ENCODE measurements at places on chromosomes 6 and 20. TPM values are rescaled to one million over a fixed set of nuclear protein-coding genes. Genes with fewer than 3 reads are reported as not detected.
A peak's percentile ranks its signal among the peaks of the same experiment; 100 is the strongest.

The CST2 gene
- not detected for total RNA-seq

GRCh38 chr6:77650098-77650663, 2.7 kb upstream of the MEI4 start:
- H3K36me3 ChIP-seq, result no peaks in the 10 kb centered on the region
- peak overlapping the region; percentile 17 for H3K4me3 ChIP-seq
- H3K27me3 ChIP-seq, result peaks cover 8% of the 10 kb centered on the region
- peak; percentile 73 for DNase-seq
- no peaks in the 10 kb centered on the region for H3K4me1 ChIP-seq

GRCh38 chr6:36671687-36672375, 6.7 kb upstream of the CDKN1A start:
- no peak overlapping the region for H3K4me3 ChIP-seq
- H3K4me1 ChIP-seq, result peaks cover 14% of the 10 kb centered on the region
- H3K36me3 ChIP-seq, result no peaks in the 10 kb centered on the region
- H3K27me3 ChIP-seq, result no peaks in the 10 kb centered on the region

- no peak overlapping the region for H3K4me3 ChIP-seq
- no peaks in the 10 kb centered on the region for H3K36me3 ChIP-seq
- no peaks in the 10 kb centered on the region for H3K4me1 ChIP-seq
These were observed 893.7 kb downstream of the TFAP2A start for GRCh38 chr6:9521152-9521530.

The STK35 gene
- total RNA-seq, result 9.4 TPM

DNA sequence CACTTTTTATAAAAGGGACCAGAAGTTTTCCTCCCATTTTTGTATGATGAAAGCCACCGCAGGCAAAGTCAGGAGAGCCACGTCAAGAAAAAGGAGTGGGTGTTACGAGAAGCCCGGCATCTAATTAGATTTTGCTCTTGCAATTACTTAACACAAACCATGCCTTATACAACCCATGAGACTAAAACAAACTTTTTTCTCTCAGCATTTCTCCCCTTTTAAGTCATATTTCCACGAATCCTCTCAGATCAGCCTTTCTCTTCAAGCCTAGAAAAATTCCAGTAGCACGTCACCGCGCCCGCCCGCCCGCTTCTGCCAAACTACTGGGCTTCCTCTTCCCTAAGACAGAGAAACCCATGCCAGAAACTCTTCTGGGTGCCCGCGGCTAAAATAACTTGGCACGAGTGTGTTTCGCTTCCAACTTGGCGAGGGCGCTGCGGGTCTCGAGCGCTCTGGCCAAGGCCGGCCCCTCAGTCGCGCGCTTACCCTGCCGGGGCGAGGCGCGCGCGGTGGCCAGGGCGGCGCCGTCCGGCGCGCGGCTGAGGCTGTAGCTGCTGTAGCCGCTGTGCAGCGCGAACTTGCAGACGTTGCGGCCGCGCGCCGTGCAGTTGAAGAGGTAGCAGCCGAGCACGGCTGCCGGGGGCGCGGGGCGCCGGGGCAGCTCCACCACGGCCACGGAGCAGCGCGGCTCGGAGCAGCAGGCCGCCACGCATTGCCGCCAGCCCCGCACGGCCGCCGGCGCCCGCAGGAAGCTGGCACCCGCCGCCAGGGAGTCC, 1.0 kb downstream of the LRP11 start:
- peak overlapping the region; percentile 83 for H3K4me3 ChIP-seq
- peak overlapping the region; percentile 98 for H3K27ac ChIP-seq
- no peaks in the 10 kb centered on the region for H3K27me3 ChIP-seq
- peak; percentile 79 for DNase-seq
- no peaks in the 10 kb centered on the region for H3K36me3 ChIP-seq
- peaks cover 55% of the 10 kb centered on the region for H3K4me1 ChIP-seq

DNA sequence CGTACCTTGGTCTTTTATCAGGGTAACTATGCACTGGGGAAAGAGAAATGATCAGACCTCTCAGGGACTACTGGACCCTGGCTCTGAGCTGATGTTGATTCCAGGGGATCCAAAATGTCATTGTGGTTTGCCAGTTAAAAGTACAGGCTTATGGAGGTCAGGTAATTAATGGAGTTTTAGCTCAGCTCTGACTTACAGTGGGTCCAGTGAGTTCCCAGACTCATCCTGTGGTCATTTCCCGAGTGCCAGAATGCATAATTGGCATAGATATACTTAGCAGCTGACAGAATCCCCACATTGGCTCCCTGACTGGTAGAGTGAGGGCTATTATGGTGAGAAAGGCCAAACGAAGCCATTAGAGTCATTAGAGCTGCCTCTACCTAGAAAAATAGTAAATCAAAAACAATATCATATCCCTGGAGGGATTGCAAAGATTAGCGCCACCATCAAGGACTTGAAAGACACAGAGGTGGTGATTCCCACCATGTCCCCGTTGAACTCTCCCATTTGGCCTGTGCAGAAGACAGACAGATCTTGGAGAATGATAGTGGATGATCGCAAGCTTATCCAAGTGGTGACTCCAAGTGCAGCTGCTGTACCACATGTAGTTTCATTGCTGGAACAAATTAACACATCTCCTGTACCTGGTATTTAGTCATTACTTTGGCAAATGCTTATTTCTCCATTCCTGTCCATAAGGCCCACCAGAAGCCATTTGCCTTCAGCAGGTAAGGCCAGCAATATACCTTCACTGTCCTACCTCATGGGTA, 152.4 kb downstream of the THBS2 start:
- H3K4me3 ChIP-seq, result no peak overlapping the region
- H3K36me3 ChIP-seq, result no peaks in the 10 kb centered on the region
- H3K27ac ChIP-seq, result no peak overlapping the region
- no peaks in the 10 kb centered on the region for H3K4me1 ChIP-seq

GRCh38 chr6:124482071-124482491, 480.2 kb upstream of the RNF217 start:
- no peak overlapping the region for H3K4me3 ChIP-seq
- H3K27me3 ChIP-seq, result no peaks in the 10 kb centered on the region
- H3K27ac ChIP-seq, result no peak overlapping the region
- no peaks in the 10 kb centered on the region for H3K36me3 ChIP-seq

The SLC26A8 gene
- 0.58 TPM for total RNA-seq

The BTNL2 gene
- total RNA-seq, result not detected

DNA sequence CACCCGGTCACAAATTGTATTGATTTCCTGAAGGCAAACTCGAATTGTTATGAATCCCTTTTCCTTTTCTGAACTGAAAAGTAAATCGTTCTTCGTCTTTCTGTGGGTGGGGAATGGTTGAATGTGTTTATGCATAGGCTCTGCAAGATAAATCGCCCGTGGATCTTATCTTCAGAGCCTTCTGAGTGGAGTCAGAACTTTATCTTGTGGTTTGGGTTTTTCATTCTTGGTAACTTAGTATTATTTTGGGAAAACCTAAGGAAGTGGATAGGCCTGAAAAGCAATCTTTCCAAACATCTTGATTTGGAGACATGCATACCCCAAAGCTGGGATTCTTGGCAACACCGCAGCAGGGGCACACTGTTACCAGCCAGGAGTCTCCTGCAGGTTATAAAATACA, 122.4 kb downstream of the MAP3K7 start:
- no peak overlapping the region for H3K4me3 ChIP-seq
- H3K36me3 ChIP-seq, result no peaks in the 10 kb centered on the region
- H3K27ac ChIP-seq, result no peak overlapping the region
- no peaks in the 10 kb centered on the region for H3K27me3 ChIP-seq
- H3K4me1 ChIP-seq, result no peaks in the 10 kb centered on the region

DNA sequence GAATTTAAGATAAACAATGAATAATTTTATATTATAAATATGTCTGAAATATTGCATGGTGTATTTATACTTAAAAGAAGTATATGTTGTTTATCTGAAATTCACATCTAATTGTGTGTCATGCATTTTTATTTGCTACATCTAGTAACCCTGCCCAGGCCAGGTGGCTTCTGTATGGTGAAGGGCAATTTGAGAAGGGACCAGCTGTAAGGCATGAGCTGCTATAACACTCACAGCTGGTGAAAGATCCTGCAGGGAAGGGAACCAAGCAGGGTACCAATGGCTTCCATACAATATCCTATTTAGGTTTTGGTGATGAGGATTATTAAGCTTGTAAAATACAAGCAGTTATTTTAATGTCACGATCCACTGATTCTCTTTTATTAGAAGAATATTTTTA, 921.8 kb upstream of the GJE1 start:
- no peak overlapping the region for H3K27ac ChIP-seq
- H3K36me3 ChIP-seq, result no peaks in the 10 kb centered on the region
- DNase-seq, result no peak
- H3K27me3 ChIP-seq, result no peaks in the 10 kb centered on the region
- no peak overlapping the region for H3K4me3 ChIP-seq

The TGM3 gene
- total RNA-seq, result not detected

DNA sequence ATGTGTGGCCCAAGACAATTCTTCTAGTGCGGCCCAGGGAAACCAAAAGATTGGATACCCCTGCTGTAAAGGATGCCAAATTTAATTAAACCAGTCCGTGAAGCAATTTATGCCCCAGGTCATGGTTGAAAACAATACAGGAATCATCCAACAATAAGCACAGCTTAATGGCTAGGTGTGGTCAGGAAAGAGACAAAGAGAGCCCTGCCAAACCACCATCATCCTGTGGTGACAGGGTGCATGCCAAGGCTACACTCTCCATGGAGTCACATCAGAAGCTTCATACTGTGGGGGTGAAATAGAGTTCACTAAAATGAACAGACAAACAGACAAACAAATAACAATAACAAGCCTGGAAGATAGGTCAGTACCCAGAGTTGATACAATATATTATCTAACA, 62.7 kb downstream of the DZANK1 start:
- DNase-seq, result no peak
- no peaks in the 10 kb centered on the region for H3K27me3 ChIP-seq
- peaks cover 21% of the 10 kb centered on the region for H3K36me3 ChIP-seq
- no peak overlapping the region for H3K27ac ChIP-seq
- H3K4me1 ChIP-seq, result no peaks in the 10 kb centered on the region

The PCSK2 gene
- 3.7 TPM for total RNA-seq

The PPIL6 gene
- 8.6 TPM for total RNA-seq

The GPX5 gene
- not detected for total RNA-seq

The GSTA2 gene
- not detected for total RNA-seq

GRCh38 chr6:137358273-137358672, 135.9 kb downstream of the OLIG3 start:
- no peaks in the 10 kb centered on the region for H3K27me3 ChIP-seq
- no peak overlapping the region for H3K27ac ChIP-seq
- DNase-seq, result no peak
- H3K4me3 ChIP-seq, result no peak overlapping the region
- H3K4me1 ChIP-seq, result peaks cover 5% of the 10 kb centered on the region

The BMP6 gene
- not detected for total RNA-seq

DNA sequence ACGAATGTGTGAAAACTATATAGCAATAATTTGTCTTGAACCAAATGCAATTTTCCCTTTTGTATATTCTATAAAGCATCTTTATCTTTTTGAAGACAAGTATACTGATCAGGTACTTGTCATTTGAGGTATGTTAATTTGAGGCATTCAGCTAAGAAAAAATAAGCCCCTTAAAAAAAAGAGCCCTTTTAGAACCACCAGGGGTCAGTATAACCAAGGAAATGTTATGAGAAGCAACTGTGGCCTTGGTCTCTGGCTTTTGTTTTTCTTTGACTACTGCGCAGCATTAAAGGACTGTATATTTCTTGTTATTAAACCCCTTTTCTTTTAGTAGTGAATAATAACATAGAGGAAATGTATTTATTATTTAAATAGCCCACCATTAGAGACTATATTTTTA, 43.1 kb downstream of the CD109 start:
- no peaks in the 10 kb centered on the region for H3K27me3 ChIP-seq
- no peak for DNase-seq

GRCh38 chr20:63881451-63882226, 13.3 kb upstream of the DNAJC5 start:
- H3K27me3 ChIP-seq, result no peaks in the 10 kb centered on the region
- H3K4me3 ChIP-seq, result no peak overlapping the region
- H3K4me1 ChIP-seq, result peaks cover 8% of the 10 kb centered on the region
- H3K36me3 ChIP-seq, result peaks cover 90% of the 10 kb centered on the region

DNA sequence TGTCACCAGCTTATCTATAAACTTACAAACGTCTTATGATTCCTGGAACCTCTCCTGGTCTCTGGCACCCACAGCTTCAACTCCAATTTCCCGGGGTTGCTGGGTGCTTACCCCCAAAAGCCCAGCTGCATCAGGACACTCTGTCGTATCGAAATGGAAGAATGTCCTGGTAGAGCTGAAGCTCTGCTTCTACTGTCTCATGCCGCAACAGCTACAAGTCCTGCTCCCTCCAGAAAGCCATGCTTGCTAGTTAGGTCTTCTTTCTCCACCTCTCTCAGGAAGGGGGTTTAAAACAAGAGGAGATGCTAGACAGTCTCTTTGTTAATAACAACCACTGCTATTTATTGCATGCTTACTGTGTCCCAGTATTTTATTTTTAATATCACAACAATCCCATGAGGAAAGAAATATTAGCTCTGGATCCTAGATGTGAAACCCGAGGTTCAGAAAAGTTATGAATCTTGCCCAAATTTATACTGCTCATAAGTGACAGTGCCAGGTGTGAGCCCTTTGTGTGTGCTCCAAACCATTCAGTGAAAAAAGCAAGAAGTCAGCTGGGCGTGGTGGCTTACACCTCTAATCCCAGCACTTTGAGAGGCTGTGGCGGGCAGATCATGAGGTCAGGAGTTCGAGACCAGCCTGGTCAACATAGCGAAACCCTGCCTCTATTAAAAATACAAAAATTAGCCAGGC, 82.3 kb upstream of the GCM1 start:
- H3K36me3 ChIP-seq, result no peaks in the 10 kb centered on the region
- no peak for DNase-seq
- no peaks in the 10 kb centered on the region for H3K27me3 ChIP-seq
- H3K27ac ChIP-seq, result no peak overlapping the region
- H3K4me1 ChIP-seq, result no peaks in the 10 kb centered on the region
- H3K4me3 ChIP-seq, result no peak overlapping the region

DNA sequence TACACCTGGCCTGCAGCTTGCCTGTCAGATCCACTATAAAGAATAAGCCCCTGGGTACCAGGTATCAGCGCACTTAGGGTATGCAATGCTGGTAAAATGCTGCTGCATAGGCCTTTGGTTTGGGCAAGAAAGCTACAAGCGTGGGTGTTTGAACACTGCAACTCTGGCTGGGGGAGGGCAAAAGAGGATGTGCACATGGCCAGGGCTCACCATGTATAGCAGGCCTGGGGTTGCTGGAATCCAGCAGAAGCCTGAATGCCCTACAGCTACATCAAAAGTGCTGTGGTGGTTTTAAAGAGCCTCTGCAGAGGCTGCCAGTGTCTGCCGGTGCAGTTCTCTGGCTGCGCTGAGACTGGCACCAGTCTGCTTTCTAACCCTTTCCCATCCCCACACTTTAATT, 51.7 kb downstream of the UQCC1 start:
- H3K27ac ChIP-seq, result no peak overlapping the region
- H3K36me3 ChIP-seq, result peaks cover 59% of the 10 kb centered on the region
- H3K27me3 ChIP-seq, result no peaks in the 10 kb centered on the region
- no peak overlapping the region for H3K4me3 ChIP-seq
- no peaks in the 10 kb centered on the region for H3K4me1 ChIP-seq
